ENCODE measurements at places on chromosomes 5 and 9.

DNA sequence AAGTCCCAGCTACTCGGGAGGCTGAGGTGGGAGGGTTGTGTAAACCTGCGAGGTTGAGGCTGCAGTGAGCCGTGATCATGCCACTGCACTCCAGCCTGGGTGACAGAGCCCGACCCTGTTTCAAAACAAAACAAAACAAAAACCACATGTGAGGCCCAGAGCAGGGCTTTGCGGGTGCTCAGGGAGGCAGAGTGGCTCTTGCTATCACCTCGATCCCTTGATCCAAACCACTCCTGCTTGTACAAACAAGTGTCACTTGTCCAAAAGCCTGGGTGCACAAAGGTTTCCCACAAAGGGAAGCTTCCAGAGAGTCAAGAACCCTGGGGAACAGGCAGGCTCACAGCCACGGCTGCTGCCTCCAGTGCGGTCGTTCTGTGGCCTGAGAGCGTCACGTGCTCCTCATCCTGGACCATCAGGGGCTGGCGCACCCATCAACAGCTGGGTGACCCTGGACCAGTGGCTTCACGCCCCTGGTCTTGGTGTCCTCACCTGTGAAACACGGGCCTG is 162.7 kb downstream of the C9orf50 start:
- DNase-seq, result no peak

DNA sequence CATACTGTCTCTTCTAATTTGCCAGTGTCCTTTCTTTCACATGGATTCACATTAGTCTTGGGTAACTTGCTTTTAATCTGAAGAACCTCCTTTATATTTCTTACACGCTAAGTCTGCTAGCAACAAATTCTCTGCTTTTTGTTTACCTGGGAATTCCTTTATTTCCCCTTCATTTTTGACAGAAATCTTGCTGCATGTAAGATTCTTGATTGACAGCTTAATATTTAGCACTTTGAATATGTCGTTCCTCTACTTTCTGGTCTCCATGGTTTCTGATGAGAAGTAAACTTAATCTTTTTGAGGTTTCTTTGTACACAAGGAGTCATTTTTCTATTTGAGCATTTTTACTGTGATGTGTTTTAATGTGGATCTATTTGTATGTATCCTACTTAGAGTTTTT is 6.2 kb upstream of the PTPDC1 start:
- DNase-seq, result no peak

GRCh38 chr9:133255371-133256135 is 19.4 kb downstream of the ABO start:
- no peak for DNase-seq

DNA sequence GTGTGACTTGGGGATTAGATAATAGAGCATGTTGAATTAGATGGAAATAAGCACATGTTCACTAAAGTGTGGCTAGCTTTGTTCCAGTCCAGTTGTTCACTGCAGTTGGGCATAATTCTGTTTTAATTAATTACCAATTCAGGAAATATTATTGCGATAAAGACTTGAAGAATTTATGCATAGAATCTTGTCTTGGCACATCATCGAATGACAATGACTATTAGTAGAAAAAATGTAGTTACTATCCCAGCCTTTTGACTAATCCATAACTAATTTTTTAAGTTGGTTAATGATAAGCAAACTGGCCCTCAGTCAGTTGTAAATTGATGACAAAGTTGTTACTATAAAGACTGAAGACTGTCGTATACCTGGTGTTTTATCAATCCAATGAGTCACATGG is 10.5 kb downstream of the LNPEP start:
- DNase-seq, result no peak

- no peak for DNase-seq
Measured at GRCh38 chr5:157956271-157956885, 97.4 kb upstream of the CLINT1 start.

- no peak for DNase-seq
Measured at GRCh38 chr5:178206166-178207101, 2.1 kb downstream of the HNRNPAB start.

- DNase-seq, result no peak
Measured at GRCh38 chr5:67612961-67613360, 416.4 kb upstream of the CD180 start.

- DNase-seq, result no peak
Measured at GRCh38 chr9:133677126-133678010, 41.2 kb downstream of the DBH start.

DNA sequence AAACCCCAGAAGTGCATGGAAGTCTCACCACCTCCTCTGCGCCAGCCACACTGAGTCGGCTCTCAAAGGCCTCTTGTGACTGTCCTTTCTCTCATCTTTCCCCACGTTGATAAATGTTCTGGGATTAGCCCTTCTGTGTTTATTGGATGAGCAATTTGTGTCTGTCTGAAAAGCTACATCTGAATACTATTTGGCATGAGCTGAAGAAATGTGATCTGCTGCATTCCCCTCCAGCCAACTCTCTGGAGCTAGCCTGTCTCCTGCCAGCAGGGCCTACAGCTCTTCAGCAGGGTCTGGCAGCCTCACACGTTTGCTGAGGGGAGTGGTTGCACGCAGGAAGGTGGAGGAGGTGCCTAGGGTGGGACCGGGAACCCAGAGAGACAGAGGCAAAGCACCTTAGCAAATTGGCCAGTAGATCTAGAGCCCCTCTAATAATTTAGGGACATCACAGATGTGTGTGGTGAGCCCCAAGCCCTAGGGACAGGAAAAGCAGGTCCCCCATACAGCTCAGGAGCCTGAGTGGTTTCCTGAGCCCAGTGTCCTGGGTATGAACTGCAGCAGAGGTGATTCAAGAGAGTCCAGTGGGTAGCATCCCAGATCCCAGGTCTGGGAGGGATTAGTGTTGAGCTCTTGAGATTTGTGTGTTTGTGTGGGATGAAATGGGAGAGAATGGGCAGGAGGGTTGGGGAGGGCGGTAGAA is 20.5 kb upstream of the B4GALT1 start:
- no peak for DNase-seq

DNA sequence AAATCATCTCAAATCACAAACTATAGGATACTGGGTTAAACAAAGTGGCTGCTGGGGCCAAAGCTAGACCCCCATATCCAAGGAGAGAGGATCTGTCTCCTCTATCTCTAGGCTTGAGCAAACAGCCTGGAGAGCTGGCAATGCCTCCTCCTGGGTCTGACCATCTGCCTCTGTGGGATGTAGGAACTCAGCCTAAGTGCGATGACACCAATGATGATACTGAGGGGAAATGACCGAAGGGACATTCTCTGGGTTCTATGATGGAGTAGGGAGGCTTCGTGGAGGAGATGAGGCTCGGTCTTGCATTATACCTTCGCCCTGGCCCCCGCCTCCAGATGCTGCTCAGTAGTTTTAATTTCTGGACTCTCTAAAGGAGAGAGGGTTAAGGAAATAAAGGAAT is 9.3 kb upstream of the SPATA24 start:
- DNase-seq, result no peak

- DNase-seq, result no peak
Measured at GRCh38 chr5:32126691-32127090, 47.4 kb downstream of the GOLPH3 start.

DNA sequence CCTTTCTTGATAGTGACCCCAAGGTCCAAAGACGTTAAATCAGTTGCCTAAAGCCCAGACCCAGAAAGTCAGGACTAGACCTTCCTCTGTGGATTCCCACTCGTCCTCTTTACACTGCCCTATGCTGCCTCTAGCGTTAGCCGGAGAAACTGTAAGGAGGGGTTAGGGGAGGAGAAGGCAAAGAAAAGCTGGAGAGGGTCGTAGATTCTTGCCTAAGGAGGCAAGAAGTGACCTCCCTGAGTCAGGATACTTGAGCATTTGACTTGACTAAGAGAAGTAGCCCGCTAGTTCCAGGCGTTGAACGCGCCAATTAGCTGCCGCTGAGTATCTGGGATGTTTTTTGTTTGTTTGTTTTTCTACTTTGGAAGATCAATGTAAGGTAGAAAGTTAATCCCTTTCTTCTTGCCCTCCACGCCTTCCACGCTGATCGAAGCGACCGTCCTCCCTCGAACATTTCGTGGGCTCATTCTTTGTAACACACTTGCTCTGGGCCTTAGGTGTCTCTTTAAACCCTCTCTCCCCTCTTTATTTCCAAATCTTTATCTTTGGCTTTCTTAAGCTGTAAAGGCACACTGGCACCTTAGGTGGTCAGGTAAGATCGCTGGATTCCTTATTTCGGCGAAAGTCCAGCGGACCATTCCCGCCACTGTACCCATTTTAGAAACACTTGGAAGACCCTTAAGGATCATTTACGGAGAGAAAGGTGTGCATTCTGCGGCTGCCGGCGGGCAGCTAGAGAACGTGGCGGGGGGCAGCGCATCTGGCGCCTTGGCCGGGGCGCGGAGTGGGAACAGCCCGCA is 5.1 kb upstream of the RGMB start:
- DNase-seq, result peak; percentile 78

- no peak for DNase-seq
Measured at GRCh38 chr5:42855386-42855785, 43.7 kb upstream of the SELENOP start.

GRCh38 chr9:70398145-70398556 is 16.3 kb downstream of the KLF9 start:
- no peak for DNase-seq

DNA sequence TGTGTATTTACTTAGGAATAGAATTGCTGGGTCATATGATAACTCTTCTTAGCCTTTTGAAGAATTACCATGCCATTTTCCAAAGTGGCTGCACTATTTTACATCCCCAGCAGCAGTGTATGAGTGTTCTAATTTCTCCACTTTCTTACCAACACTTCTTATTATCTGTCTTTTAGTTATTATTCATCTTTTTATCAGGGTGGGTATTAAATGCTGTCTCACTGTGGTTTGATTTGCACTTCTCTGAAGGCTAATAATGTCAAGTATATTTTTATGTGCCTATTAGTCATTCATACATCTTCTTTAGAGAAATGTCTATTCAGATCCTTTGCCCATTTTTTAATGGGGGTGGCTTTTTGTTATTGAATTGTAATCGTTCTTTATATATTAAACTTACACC is 36.8 kb downstream of the SLC1A3 start:
- no peak for DNase-seq

DNA sequence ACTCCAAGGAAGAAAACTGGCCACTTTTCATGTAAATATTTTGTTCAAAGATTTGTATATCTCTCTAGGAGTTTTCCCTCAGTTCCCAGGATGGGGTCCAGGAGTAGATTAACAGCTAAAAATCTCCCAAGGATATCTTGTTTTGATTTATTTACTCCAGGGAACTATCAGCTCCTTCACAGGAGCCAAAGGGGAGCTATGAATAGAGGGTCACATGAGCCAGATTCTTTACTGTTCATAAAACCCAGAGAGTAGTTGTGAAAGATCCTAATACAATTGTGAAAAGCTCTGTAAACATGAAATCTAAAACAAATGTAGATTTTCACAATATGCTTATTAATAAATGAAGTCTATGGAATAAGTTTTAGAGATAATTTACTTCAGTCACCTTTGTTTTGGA is 16.9 kb downstream of the DIMT1 start:
- no peak for DNase-seq

- DNase-seq, result no peak
Measured at GRCh38 chr5:103546858-103547257, 15.7 kb downstream of the NUDT12 start.

DNA sequence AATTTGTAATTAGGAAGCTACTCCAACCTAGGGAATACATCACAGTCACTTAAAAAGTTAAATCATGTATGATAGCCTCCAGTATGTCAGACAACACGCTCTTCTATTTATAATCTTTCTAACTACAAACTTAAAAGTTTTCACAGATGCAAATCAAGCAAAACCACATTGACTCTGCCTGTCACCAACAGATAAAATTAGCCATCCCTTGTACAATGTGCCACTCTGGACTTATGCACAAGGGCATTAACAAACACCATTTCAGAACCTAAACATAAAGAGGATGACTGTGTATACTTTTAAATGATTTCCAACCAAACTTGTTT is 14.7 kb downstream of the ERP44 start:
- no peak for DNase-seq

DNA sequence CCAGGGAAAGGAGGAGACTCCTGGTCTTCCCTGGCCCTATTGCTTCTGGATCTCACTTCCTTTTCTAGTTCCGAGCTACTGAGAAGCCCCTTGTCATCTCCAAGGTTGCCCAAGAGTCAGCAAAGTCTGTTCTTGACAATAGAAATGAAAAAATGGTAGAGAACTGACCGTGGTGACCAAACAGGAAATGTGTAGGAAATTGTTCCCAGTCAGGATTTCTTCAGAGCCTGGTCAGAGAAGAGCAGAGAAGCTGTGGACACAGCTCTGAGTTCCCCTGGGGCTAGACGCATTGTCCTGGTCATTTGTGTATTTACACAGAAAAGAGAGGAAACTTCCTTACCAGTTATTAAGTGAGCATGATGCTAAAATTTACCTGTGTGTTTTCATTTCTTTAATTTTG is 35.6 kb downstream of the S1PR3 start:
- DNase-seq, result peak; percentile 35

DNA sequence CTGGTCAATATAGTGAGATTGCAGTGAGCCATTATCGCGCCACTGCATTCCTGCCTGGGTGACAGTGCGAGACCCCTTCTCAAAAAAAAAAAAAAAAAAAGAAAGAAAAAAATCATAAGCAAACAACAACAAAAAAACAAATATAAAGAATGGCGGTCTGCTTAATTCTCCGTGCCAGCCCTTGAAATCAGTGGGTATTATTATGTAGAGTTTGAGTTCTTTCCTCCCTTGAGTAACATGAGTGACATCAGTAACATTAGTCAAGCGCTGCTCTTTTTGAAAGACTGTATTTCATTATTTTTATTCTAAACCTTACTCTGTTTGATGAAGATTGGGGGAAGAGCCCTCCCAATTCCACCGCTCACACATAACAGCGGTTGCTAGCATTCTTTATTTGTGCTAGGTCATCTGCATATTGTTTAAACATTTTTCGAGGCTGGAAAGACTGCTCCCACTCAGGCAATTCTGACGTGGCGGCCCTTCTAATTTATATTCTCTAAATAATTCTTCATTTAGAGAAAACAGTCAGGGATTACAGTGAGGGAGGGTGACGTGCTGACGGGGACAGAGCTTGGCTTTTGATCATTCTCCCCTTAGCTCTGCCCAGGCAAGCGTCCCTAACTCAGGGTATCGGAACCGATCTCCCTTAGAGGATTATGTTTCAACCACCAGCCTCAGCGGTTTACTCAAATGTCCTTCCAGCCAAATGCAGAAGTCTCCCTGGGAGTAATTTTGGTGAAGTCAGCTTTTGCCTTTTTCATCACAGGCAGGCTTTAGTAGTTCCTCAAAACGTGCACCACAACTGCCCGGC is 860 bp upstream of the MARCHF6 start:
- no peak for DNase-seq

- DNase-seq, result no peak
Measured at GRCh38 chr5:41275813-41276512, 62.6 kb upstream of the C6 start.

- DNase-seq, result no peak
Measured at GRCh38 chr9:136129176-136129575, 10.5 kb upstream of the TMEM250 start.

DNA sequence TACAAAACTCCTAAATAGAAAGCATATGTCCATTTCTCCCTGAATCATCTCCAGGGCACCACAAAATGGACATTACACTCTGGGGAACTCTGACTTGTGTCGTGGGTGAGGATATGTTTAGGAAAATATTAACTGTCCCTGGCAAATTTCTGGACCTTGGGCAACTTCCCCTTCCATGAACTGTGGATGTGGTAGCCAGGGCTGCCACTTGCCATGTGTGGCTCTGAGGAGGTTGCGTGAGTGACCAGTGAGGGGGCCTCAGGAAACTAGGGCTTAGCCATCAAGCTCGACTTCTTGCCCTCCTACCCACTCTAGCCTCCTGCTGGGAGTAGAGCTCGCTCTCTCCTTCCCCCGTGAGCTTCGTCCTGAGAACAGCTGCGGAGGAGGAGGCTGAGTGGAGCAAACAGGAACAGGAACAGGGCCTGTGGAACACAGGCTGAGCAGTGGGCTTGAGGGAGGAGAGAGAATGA is 13.8 kb upstream of the STC2 start:
- DNase-seq, result no peak

Measured in endothelial cell of umbilical vein (primary cell).